ENCODE measurements at places on chromosomes 2 and 18. TPM values are rescaled to one million over a fixed set of nuclear protein-coding genes. Genes with fewer than 3 reads are reported as not detected.
A peak's percentile ranks its signal among the peaks of the same experiment; 100 is the strongest.

DNA sequence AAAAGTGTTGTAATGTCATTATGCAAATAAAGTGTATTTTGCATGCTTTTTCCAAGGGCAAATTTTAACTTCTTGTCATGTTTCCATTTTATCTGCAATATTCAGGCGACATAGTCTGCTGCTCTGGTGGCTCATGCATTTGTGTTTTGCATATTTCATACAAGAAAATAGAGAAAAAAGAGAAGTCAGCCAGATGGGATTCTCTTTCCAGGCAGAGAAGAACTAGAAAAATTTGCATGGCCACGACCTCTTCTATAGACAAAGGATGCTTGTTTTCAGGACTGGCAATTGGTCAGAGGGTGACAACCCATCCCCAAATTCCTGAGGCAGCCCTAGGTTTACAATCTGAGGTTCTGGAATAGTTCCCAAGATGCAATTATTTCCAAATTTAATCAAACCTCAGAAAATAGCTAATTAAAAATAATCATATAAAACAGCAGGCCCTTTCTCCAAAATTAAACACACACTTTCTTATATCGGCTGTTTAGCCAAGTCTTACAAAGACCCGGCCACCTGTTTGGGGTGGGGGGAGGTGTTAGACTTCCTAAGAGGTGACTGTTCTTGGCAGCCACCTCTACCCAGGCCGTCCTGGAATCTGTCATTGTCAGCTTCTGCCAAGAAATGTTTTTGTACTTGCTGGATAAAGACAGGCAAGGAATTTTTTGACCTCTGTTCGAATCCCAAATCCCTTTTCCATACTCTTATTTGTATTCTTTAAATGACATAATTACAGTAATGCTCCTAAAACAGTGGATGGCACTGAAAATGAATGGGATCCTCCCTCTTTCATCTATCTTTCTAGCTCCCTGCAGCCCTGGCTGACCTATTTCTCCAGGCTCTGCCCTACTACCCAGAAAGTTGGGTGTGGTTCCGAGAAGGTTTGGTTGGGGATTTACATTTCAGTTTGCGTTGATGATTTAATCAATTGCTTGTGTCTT, 20.8 kb upstream of the SOS1 start:
- H3K4me1 ChIP-seq = peaks cover 31% of the 10 kb centered on the region
- no peaks in the 10 kb centered on the region for H3K27me3 ChIP-seq
- peak overlapping the region; percentile 33 for H3K27ac ChIP-seq
- DNase-seq = no peak

DNA sequence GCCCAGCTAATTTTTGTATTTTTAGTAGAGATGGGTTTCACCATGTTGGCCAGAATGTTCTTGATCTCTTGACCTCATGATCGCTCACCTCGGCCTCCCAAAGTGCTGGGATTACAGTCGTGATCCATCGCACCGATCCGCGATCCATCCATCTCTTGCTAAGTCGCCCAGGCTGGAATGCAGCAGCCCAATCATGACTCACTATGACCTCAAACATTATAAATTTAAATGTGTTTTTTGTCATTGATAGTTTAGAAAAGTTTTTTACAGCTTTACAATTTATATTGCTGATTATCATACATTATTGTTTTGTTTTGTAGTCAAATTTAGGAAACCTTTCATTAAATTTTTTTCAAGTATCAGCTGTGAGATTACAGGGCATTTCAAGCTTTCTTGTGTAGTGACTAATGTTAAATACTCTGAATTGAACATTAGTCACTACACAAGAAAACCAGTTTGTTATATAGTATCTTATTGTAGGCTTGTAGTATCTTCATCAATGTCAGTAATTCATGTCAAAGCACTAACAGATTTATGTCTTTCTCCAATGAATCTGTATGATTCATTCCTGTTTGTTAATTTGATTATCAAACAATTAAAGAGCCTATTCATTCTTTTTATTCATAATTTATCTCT, 37.5 kb downstream of the NR4A2 start:
- H3K4me1 ChIP-seq = no peaks in the 10 kb centered on the region

DNA sequence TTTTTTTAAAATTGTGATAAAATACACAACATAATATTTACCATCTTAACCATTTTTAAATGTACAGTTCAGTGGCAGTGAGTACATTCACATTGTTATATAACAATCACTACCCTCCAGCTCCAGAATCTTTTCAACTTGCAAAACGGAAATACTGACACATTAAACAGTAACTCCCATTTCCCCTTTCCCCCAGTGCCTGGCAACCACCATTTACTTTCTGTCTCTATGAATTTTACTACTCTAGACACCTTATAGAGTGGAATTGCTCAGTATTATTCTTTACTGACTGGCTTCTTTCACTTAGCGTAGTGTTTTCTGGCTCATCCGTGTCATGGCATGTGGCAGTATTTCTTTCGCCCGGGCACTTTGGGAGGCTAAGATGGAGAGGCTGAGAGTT, 32.6 kb downstream of the FASTKD2 start:
- H3K27me3 ChIP-seq = no peaks in the 10 kb centered on the region
- no peak overlapping the region for H3K4me3 ChIP-seq
- no peak overlapping the region for H3K27ac ChIP-seq
- peaks cover 40% of the 10 kb centered on the region for H3K4me1 ChIP-seq
- no peak for DNase-seq

- no peak for DNase-seq
- peaks cover 9% of the 10 kb centered on the region for H3K4me1 ChIP-seq
Measured at GRCh38 chr2:141493936-141494335, 636.9 kb downstream of the LRP1B start.

DNA sequence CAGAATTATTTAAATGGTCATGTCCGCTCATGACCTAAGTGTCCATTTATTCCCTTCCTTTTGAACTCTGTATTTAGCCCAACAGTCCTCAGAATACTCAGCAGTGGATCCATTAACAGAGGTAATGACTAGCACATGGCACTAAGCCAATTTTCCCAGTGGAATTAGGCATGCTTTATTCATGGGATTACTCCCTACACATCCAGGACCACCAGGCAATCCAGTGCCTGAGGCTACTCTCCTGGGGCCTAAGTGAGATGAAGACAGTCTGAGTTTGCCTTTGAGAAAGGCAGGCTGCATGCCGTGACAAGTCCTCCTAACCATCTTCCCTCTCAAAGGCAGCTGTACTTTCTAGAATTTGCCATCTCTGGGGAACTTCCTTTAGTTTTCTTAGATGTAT, 128.6 kb downstream of the SPOPL start:
- peaks cover 2% of the 10 kb centered on the region for H3K4me1 ChIP-seq
- peaks cover 8% of the 10 kb centered on the region for H3K36me3 ChIP-seq
- no peak for DNase-seq
- no peak overlapping the region for H3K4me3 ChIP-seq
- no peak overlapping the region for H3K27ac ChIP-seq
- no peaks in the 10 kb centered on the region for H3K27me3 ChIP-seq

GRCh38 chr18:11042247-11042646, 107.1 kb downstream of the PIEZO2 start:
- H3K27me3 ChIP-seq = no peaks in the 10 kb centered on the region
- H3K4me3 ChIP-seq = no peak overlapping the region
- peaks cover 3% of the 10 kb centered on the region for H3K36me3 ChIP-seq
- no peak for DNase-seq

DNA sequence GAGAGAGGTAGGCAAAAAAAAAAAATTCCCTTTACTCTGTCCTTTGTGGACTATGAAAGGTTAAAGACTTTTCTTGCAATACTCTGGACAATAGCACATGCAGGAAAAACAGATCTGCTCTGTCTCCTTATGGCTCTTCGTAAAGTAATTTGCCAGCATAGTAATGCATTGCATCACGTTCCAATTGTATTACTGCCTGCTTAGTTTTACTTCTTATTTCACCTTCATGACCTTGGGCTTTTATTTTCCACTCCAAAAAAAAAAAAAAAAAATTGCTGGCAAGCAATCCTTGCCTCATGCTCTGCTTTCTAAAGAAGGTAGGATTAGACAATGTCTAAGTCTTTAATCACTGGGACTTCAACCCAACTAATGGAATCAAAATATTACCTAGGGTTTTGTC, 1802.7 kb downstream of the SUCLG1 start:
- H3K27ac ChIP-seq = no peak overlapping the region
- H3K4me3 ChIP-seq = no peak overlapping the region
- no peak for DNase-seq
- no peaks in the 10 kb centered on the region for H3K4me1 ChIP-seq

Gene DNAH7
- total RNA-seq = 0.23 TPM

Gene MAL
- 0.22 TPM for total RNA-seq

Gene DES
- 3.5 TPM for total RNA-seq

Gene AMER3
- total RNA-seq = 0.13 TPM

Gene CDH2
- 16.9 TPM for total RNA-seq

Gene CIB4
- total RNA-seq = not detected

Gene VWA3B
- total RNA-seq = not detected

All from WTC11 (cell line).